DMS153 (cell line): ENCODE measurements at places on chromosomes 16 and 17.

GRCh38 chr16:30723725-30724355, 24.4 kb upstream of the PHKG2 start:
- no peak for DNase-seq

- DNase-seq = no peak
Observed at GRCh38 chr16:64206862-64207261, 915.0 kb downstream of the CDH11 start.

GRCh38 chr16:57430955-57431354, 16.2 kb downstream of the CIAPIN1 start:
- DNase-seq = no peak

DNA sequence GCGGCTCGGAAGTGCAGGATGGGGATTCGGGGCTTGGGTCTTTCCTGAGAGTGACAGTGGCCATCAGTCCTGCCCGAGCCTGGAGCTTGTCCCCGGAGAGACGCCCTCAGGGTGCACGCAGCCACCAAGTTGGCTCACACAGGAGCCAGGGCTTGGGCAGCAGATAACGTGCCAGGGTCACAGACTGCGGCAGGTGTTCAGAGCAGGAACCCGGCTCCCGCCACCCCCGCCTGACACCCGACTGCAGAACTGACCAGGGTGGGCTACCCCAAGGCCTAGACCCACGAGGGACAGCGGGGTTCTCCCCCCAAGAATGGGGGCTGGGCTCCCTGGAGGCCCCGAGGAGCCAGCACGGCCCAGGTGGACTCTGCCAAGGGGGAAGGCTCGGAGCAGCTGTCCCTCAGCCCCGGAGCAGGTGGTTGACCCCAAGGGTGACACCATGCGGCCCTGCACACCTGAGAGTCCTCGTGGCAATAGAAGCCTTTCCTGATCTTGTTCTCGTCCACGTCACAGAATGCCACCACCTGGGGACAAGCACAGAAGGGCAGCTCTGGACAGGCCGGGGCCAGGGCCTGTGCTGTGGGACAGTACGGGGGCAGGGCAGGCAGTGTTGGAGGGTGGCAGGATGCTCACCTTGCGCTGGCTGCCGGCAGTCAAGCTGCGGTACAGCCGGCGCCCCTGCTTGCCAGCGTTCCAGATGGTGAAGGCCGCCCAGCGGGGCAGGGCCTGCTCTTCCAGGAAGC, 117.1 kb upstream of the ZNF750 start:
- no peak for DNase-seq

GRCh38 chr17:39894681-39895376, 23.6 kb downstream of the GSDMB start:
- DNase-seq = no peak

GRCh38 chr17:4678448-4679026, 25.4 kb downstream of the PELP1 start:
- DNase-seq = no peak

GRCh38 chr17:49850772-49851386, 3.0 kb upstream of the TAC4 start:
- DNase-seq = no peak

DNA sequence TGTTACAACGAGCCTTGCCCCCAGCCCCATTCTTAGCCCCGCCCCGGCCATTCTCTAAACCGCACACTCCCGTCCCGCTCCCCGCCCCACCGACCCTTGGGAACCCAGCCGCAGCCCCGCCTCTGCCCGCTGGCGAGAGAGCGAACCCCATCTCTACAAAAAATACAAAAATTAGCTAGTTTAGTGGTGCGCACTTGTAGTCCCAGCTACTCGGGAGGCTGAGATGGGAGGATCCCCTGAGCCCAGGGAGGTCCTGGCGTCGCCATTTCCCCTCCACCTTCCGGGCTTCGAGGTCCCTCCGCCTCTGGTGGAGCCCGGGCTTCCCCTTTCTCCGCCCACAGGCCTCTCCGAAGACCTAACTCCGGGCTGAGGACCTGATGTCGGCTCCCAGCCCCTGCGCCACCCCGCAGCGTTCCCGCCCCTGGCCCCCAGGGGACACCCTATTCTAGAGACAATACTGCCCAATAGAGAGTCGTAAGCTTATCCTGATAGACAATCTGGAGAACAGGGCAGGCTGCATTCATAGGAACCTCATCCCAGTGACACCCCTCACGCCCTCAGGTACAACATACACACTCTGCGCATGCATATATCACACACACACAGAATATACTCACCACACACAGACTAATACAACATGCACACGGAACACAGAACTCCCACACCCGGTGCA, 480 bp upstream of the PROCA1 start:
- peak; percentile 87 for DNase-seq

GRCh38 chr16:77905374-77905920, 116.9 kb upstream of the CLEC3A start:
- peak; percentile 95 for DNase-seq

GRCh38 chr17:9498490-9498889, 77.1 kb downstream of the STX8 start:
- no peak for DNase-seq

- DNase-seq = peak; percentile 38
Observed at GRCh38 chr17:79933863-79934652, 94.8 kb upstream of the CBX4 start.

- no peak for DNase-seq
Observed at GRCh38 chr16:48612611-48613010, 2.6 kb upstream of the N4BP1 start.

- no peak for DNase-seq
Observed at GRCh38 chr17:50660887-50661345, 26.2 kb downstream of the ABCC3 start.

GRCh38 chr17:36814958-36815357, 122.3 kb upstream of the LHX1 start:
- no peak for DNase-seq
